ENCODE measurements at places on chromosomes 5 and 9.

DNA sequence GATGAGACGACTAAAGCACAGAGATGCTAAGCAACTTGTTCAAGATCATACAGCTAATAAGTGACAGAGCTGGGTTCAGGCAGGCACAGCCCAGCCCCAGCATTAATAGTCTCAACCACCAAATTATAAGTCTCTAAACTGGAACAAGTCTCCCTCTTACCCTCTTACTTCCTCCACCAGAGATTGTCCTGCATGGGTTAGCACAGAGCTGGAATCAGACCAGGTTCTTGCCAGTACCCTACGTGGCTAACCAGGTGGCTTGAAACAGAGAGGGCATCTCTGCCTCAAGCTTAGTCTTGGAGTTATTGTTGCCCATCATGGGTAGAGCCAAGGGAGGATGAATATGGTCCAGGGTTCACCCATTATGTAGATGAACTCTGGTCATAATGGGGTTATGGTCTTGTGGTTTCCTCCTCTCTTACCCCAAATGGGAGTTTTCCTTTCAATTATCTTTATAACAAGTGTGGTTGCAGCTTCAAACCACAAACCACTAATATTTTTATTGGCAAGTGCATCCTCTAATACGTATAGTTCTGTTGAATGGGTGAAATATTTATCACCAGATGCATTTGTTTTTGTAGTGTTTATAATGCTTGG, 8.3 kb upstream of the XPA start:
- no peak for DNase-seq

- DNase-seq: no peak
Measured at GRCh38 chr5:59351076-59351794, 542.3 kb downstream of the PDE4D start.

DNA sequence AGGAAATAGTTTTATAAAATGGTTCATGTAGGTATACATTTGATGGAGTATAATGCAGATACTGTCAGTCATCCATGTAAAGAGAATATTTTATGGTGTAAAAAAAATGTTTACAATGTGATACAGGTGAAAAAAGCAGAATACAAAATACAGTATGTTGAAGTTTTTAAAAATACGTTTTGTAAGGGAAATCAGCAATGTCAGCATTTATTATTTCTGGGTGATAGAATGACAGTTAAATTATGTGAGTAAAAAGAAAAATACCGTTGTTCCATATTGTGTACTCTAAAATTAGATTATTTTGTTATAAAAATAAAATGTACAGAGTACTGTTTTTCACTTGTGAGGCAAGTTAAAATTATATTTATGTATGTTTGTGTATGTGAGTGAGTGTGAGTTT, 69.0 kb downstream of the UBE2R2 start:
- DNase-seq: no peak

GRCh38 chr5:44727100-44727499, 81.6 kb upstream of the MRPS30 start:
- no peak for DNase-seq

DNA sequence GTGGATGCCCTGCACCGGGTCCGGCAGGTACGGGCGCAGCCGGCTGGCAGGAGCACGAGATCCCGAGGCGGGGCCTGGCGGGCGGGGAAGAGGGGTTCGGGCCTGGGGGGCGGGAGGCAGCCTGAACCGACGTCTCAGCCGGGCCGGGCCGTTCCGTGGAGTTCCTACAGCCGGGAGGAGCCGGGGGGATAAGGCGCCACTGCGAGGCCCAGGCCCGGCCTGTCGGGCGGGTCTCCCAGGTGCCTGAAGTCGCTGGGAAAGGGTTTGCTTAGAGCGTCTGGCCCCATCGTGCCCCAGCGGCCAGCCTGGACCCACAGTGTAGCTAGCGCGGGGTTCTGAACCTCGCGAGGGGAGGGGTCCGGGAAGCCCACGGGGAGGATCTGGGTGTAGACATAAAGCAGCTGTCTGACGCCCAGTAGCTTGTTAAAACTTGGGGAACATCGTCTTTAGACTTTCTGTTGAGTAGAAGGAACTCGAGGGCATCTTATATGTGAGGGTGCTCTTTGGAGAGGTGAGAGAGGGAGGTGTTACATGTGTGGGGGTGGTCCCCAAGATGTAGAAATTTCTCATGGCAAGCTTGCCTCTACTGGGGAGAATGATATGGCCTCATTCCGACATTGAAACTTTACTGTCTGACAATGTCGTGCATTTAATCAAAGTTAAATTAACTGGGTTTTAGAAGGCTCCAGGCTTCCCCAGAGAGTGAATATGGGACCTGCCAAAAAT, 524 bp downstream of the FUBP3 start:
- no peak for DNase-seq

GRCh38 chr5:79893976-79894375, 97.1 kb downstream of the MTX3 start:
- DNase-seq: no peak

DNA sequence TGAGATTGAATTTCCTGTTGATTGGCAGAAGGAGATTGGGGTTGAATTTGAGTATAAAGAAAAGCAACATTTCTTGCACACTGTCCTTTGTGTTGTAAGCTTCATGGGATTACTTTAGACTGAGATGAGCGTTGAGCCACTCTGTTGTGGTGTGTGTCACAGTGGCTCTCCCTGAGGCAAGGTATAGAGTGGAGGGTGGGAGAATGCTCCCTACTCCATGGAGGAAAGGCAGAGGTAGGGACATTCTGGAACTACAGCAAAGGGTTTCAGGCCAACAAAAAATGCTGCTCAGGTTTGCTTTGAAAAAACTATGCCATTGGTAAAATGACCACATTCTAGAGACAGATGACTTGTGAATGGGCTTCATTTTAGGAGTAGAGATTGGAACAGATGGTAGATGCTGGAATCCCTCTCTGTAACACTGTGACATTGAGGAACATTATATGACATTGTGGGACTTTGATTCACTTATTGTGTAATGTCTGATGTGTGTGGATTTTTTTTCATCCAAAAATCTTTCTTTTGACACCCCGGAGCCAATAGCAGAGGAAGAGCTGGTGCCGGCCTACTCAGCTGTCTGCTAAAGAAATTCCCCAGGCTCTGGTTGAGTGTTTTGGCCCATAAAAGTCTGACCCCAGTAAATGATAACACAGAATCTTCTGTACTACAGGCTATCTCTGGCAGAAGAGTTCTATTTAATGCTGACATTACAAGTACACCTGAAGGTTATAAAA, 6.2 kb upstream of the CEP120 start:
- DNase-seq: no peak

GRCh38 chr9:135566552-135566951, 5.0 kb downstream of the PAEP start:
- no peak for DNase-seq

GRCh38 chr9:105413525-105413924, 34.3 kb upstream of the FSD1L start:
- DNase-seq: no peak

- DNase-seq: no peak
Measured at GRCh38 chr9:1919229-1919628, 95.9 kb upstream of the SMARCA2 start.

DNA sequence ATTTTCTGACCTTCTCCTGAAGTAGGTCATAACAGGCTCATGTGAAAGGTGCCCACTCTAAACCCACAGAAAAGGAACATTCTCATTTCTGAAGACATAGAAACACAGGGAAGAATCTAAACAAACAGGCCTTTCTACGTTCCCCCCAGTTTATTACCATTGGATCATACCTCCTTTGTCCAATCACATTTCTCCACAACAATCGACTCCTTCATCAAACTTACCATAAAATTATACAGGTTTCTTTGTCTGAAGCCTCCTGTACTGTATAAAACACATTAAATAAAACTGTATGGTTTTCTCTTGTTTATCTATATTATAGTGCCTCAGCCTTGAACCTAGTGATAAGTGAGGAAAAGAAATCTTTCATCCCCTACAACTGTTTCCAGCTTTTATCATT, 340.7 kb downstream of the ENC1 start:
- DNase-seq: no peak

- no peak for DNase-seq
Measured at GRCh38 chr5:122297587-122298298, 14.3 kb upstream of the SNCAIP start.

DNA sequence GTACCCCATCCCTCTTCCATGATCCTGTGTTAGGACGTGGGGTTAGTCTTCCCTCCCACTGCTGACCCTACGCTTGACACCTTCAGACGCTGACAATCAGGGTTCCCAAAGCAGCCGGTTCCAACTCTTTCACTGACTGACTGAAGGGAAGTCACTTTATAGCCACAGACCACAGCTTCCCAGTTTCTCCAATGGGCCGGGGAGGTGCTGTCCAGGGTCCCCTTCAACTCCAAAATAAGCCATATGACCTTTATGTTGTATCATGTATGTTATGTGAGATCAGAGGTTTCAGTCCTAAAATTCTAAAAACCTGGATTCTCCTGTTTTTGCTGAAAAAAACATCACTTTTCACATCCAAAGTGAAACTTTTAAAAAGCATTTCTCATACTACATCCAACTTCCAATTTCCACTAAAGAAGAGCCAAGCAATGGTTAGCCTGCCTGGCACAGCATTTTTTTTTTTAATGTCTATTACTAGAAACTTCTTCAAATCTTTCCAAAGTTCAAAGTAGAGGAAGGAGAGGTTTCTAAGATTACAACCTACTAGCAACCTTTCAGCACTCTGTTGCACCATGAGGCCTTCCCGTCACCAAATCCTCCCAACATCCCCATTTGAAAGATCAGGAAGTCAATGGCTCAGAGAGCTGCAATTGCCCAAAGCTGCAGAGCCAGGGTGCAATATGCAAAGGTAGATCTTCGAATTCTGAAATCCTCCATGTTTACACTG, 5.2 kb downstream of the EPB41L4B start:
- no peak for DNase-seq

DNA sequence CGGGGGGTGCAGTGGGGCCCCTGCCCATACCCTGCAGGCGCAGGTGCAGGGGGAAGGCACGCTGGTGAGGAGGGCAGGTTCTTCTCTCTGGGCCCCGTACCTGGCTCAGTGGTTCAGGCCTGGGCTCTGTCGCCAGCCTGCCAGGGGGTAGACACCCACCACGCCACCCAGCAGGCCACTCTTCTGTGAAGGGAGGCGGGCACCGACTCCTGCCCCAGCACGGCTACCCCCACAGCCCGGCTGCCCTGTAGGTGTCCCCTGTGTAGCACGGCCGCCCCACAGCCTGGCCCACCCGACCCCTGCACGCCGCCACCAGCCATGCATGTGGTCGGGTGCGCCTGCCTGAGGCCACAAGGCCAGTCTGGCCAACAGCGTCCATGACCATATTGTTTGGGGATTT, 1.7 kb downstream of the LCN6 start:
- DNase-seq: no peak

DNA sequence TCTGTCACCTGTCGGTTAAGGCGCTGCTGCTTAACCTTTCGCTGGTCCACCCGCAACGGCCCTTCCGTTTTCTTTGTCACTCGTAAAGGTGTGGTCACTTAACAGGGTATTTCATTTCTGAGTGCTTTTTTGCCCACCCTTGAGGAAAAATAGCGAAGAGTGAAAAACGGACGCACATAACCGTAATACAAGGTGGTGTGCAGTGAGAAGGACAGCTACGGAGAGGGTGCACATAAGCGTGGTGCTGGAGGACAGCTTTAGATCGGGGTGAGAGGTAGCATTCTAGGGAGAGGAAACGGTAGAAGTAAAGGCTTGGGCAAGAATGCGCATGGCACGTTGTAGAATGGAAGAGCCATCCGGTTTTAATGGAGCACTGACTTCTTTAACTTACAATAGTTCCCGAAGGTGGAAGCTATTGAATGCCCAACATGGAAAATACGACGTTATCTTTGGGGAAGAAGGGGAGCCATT, 761 bp downstream of the CCT5 start:
- DNase-seq: no peak

GRCh38 chr9:24258626-24259025, 287.1 kb downstream of the IZUMO3 start:
- DNase-seq: no peak

GRCh38 chr5:124460642-124461041, 285.8 kb downstream of the ZNF608 start:
- DNase-seq: no peak

GRCh38 chr9:98933890-98934289, 9.8 kb upstream of the COL15A1 start:
- DNase-seq: no peak

- DNase-seq: no peak
Measured at GRCh38 chr5:16140944-16141343, 38.6 kb downstream of the MARCHF11 start.

GRCh38 chr5:66718374-66719002, 122.3 kb downstream of the MAST4 start:
- DNase-seq: no peak

GRCh38 chr9:34987160-34987901, 2.2 kb upstream of the DNAJB5 start:
- DNase-seq: no peak

DNA sequence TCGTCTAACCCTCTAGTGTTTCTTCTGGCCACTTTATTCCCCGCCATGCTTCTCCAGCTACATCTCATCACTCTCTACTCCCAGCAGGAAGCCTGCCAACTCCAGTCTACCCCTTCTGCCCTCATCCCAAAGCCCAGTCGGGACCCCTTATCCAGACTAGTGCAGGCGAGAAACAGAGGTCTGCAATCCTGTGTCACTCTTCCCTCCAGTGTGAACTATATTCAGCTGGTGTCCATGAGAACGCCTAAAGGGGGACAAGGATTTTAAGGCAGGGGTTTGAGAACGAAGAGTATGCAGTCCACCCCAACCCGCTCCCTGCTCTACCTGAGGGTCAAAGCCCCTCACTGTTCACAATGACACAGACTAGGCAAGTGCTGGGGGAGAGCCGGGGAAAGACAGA, 41.7 kb upstream of the GABRP start:
- DNase-seq: no peak

DNA sequence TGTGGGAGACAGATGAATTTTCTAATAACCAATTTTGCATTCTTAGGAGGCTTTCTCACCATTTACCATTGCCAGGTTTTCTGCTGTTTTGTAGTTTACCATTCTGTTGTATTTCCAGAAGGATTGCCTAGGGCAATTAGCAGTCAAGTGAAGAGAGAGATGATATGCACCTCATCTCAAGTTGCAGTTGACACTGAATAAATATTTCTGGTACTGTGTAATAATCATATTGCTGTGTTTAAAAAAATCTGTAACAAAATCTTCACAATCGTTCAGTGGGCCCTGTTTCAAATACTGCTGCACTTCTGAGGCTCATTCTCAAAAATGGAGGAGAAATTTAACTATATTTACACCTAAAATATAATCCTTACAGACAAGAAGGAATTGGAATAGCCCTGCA, 706.1 kb upstream of the PTPRD start:
- no peak for DNase-seq

- DNase-seq: no peak
Measured at GRCh38 chr9:136765041-136765440, 723 bp upstream of the LCN15 start.

DNA sequence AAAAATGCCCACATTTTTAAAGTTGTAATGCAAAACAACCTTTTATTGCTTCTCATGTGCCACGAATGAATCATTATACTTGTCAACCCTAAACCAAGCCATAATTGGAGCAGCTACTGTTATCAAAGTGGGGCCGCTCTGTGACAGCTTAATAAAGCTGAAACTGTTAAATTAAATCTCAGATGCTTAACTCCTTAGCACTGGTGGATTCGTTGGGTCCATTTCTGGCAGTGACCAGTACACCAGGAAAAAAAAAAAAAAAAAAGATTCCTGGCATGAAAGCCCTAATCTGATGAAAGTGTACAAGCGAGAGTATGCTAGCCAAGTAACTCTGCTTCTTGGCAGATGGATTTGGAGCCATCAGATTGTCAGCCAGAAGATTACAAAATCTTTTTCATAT, 164.8 kb downstream of the ZSWIM6 start:
- no peak for DNase-seq
